ENCODE measurements at places on chromosomes 16 and 17. TPM values are rescaled to one million over a fixed set of nuclear protein-coding genes. Genes with fewer than 3 reads are reported as not detected.

DNA sequence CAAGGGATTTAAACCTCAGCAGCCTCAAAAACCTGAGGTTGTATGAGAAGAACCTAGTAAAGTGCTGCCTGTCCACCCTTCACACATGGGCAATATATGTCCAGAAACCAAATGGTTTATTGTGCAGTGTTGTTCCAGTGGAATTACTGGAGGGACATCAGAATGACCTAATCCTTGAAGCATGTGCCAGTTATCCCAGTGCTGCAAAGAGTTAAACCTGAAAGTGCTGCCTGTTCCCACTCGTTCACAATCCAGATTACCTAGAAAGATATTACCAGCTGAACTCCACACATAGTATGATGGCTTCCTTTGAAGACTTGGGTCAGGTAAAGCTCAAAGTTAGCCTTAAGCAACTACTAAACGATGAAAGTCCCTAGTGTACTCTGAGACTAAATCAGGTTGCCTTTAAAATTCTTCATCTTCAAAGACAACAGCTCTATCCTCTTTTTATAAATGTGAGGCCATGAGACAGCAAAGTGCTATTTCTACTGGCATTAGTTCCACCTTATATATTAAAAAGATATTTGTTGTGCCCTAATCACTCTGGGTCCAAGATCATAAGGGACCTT lies 133.1 kb downstream of the SNX11 start:
- DNase-seq: no peak
- no peaks in the 10 kb centered on the region for H3K36me3 ChIP-seq
- H3K4me1 ChIP-seq: no peaks in the 10 kb centered on the region
- no peaks in the 10 kb centered on the region for H3K27me3 ChIP-seq

DNA sequence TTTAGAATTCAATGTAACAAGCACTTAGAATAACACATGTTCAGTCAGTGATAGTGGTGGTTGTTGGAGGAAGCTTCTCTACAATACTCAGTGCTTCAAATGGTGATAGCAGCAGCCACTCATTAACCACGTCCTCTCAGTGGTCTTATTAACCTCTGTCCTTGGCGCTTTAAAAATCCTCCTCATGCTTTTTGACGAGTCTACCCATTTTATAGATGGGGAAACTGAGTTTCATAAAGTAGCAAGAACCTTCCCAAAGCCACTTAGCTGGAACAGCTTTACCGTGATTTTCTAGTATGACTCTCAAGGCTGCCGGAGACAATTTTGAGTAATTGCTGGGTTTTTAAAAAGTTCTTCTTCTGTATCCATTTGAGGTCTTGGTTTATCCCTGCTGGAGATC lies 47.4 kb downstream of the PLCG2 start:
- no peak overlapping the region for H3K4me3 ChIP-seq
- no peaks in the 10 kb centered on the region for H3K36me3 ChIP-seq
- no peak overlapping the region for H3K27ac ChIP-seq
- no peak for DNase-seq
- no peaks in the 10 kb centered on the region for H3K4me1 ChIP-seq
- no peaks in the 10 kb centered on the region for H3K27me3 ChIP-seq

DNA sequence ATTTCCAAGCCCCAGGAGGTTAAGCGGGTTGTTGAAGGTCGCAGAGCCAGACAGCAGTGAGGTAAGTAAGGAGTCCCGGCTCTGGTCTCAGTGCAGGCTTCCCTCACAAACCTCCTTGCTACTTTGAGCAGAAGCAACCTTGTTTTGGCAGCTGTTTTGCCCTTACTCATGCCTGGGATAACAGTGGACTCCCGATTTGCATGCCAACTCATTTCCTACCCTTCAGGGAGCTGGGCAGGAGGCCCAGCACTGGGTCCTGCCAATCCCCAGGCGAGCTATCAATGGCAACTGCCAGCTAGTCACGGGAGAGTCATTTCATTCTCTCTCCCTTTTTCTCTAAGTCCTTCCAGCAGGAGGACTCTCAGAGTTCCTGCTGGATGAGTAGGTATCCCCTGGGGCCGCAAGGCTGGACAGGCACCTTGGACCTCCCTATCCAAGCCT lies 72.0 kb upstream of the KSR1 start:
- H3K27ac ChIP-seq: peak overlapping the region; percentile 53
- DNase-seq: peak; percentile 82
- H3K4me3 ChIP-seq: no peak overlapping the region
- H3K36me3 ChIP-seq: no peaks in the 10 kb centered on the region

DNA sequence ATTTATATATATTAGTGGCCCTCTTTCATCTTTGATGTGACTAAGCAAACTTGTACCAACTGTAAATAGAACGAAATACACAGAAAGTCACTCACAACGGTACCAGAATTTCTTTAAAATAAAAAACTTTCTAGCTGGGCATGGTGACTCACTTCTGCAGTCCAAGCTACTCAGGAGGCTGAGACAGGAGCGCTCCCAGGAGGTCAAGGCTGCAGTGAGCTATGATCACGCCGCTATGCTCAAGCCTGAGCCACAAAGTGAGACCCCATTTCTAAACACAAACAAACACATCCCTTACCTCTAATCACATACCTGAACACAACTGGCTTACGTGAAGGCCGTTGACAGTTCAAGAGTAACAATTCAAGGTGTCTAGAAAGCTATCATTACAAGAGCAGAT lies 29.7 kb downstream of the STAT5B start:
- no peaks in the 10 kb centered on the region for H3K27me3 ChIP-seq
- peaks cover 64% of the 10 kb centered on the region for H3K4me1 ChIP-seq
- H3K4me3 ChIP-seq: no peak overlapping the region
- DNase-seq: no peak
- H3K27ac ChIP-seq: peak overlapping the region; percentile 97

- H3K4me3 ChIP-seq: no peak overlapping the region
- peaks cover 8% of the 10 kb centered on the region for H3K4me1 ChIP-seq
- no peaks in the 10 kb centered on the region for H3K27me3 ChIP-seq
- no peak overlapping the region for H3K27ac ChIP-seq
- no peaks in the 10 kb centered on the region for H3K36me3 ChIP-seq
Measured at GRCh38 chr17:48003417-48004151, 32.7 kb downstream of the CDK5RAP3 start.

DNA sequence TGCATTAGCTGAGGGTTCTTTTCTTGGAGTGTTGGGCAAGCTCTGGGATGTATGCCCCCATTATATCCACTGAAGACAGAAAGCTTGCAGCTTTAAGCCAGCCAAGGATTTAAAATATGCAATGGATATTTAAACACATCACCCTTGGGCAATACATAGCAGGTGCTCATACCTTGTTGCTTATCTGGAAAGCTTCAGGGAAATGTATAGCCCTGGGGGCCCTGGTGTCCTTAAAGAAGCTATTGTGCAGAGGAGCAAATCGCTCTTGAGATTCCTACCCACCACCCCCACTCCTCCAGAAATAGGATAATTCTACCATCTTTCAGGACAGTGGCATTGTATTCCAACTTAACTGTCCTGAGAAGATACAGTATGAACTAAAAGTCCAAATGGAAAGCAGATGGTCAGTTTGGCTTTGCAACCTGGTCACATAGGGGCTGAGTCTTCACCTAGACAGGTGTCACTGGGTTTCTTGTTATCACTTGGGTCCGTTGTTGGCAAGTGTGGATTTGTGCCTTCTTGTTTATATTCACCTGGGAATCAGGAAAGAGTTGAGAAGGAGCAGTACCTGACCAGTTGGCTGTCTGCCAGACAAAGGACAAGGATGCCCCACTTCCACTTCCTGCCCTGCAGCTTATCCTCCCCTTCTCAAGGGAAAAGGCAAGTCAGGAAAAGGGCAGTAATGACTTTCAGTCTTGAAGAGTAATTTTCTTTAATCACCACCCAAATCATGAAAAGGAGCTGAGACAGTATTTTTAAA lies 3.4 kb downstream of the ANKRD40CL start:
- no peaks in the 10 kb centered on the region for H3K36me3 ChIP-seq
- no peak for DNase-seq
- no peak overlapping the region for H3K27ac ChIP-seq

DNA sequence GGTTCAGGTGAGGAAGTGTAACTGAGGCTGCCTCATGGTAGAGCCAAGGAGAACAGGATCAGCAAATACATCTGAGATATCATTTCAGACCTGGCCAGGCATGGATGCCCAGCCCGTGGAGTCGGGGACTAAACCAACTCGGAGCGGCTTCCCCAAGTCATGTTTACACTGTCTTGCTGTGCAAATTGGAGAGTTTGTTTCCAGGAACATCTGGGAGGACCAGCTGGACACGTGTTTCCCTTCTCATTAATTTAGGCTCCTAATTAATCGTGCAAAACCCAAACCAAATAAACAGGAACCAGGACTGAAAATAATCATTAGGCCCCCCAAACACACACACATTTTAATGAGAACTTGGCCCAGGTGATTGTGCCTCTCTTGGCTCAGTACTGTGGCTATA lies 70.9 kb upstream of the SALL1 start:
- no peak overlapping the region for H3K4me3 ChIP-seq
- no peaks in the 10 kb centered on the region for H3K36me3 ChIP-seq
- DNase-seq: no peak
- no peaks in the 10 kb centered on the region for H3K4me1 ChIP-seq
- no peaks in the 10 kb centered on the region for H3K27me3 ChIP-seq

GRCh38 chr16:27351989-27352388 lies 38.2 kb downstream of the IL4R start:
- no peak overlapping the region for H3K27ac ChIP-seq
- no peaks in the 10 kb centered on the region for H3K36me3 ChIP-seq
- no peak for DNase-seq

DNA sequence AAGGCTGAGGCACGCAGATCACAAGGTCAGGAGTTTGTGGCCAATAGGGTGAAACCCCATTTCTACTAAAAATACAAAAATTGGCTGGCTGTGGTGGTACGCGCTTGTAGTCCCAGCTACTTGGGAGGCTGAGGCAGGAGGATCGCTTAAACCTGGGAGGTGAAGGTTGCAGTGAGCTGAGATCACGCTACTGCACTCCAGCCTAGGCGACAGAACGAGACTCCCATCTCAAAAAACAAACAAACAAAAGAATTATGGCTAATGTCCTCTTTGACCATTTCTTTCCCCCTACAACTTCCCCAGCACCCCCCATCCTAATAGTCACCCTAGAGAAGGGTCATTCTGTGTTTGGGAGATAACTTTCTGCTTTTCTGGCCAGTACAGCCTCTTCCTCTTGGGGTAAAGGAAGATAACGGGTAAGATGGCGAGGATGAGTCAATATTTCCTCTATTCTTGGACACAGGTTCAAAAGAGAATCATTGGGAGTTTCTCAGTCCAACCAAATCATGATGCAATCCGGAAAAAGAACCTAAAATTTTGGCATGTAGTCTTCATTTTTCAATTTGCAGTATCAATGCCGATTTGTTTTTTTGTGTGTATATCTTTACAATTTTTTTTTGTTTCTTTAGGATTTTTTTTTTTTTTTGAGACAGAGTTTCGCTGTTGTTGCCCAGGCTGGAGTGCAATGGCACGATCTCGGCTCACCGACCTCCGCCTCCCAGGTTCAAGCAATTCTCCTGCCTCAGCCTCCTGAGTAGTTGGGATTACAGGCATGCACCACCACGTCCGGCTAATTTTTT lies 107.6 kb upstream of the MED13 start:
- no peaks in the 10 kb centered on the region for H3K36me3 ChIP-seq
- H3K4me1 ChIP-seq: no peaks in the 10 kb centered on the region
- H3K27me3 ChIP-seq: no peaks in the 10 kb centered on the region
- H3K4me3 ChIP-seq: no peak overlapping the region

- H3K36me3 ChIP-seq: no peaks in the 10 kb centered on the region
- H3K27me3 ChIP-seq: no peaks in the 10 kb centered on the region
- H3K4me1 ChIP-seq: no peaks in the 10 kb centered on the region
- no peak overlapping the region for H3K4me3 ChIP-seq
- DNase-seq: no peak
Measured at GRCh38 chr17:27846042-27846655, 45.8 kb upstream of the NOS2 start.

DNA sequence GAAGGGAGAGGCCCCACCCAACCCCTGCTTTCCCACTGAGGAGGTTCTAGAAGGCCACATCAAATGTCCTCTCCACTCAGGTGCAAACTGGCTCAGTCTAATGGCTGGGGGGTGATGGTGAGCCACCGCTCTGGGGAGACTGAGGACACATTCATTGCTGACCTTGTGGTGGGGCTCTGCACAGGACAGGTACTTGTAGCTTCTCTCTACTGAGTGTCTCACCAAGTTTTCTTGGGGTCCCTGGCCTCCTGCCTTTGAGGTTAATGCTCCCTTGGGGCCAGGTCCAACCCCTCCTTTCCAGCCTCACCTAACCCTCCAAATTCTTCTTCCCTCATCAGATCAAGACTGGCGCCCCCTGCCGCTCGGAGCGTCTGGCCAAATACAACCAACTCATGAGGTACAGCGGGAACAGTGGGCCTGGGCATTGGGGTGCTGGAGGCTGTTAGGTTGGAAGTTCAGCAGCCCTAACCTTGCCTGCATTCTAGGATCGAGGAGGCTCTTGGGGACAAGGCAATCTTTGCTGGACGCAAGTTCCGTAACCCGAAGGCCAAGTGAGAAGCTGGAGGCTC lies 5.7 kb downstream of the ENO3 start:
- peaks cover 36% of the 10 kb centered on the region for H3K4me1 ChIP-seq
- H3K27me3 ChIP-seq: no peaks in the 10 kb centered on the region
- H3K27ac ChIP-seq: peak overlapping the region; percentile 54
- peak; percentile 52 for DNase-seq

GRCh38 chr17:71084219-71084618 lies 914.9 kb downstream of the KCNJ2 start:
- no peaks in the 10 kb centered on the region for H3K27me3 ChIP-seq
- H3K36me3 ChIP-seq: no peaks in the 10 kb centered on the region
- DNase-seq: no peak
- H3K4me3 ChIP-seq: no peak overlapping the region

DNA sequence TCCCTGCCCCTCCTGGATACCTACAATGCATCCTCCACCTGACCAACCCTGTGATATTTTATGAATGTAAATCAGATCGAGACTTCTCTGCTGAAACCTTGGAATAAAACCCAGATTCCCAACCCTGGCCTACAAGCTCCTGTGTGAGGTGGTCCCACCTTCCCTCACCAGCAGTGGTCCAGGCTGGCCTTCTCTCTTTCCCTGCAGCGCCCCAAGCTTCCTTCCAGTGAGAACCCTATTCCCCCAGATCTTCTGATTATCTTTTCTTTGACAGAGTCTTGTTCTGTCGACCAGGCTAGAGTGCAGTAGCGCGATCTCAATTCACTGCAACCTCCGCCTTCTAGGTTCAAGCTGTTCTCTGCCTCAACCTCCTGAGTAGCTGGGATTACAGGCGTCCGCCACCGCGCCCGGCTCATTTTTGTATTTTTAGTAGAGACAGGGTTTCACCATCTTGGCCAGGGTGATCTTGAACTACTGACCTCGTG lies 2.5 kb upstream of the HELZ start:
- H3K36me3 ChIP-seq: no peaks in the 10 kb centered on the region
- no peak for DNase-seq
- no peak overlapping the region for H3K4me3 ChIP-seq
- H3K27me3 ChIP-seq: no peaks in the 10 kb centered on the region
- H3K4me1 ChIP-seq: peaks cover 18% of the 10 kb centered on the region
- H3K27ac ChIP-seq: no peak overlapping the region

PLCG2 gene
- total RNA-seq: 2.5 TPM

NPB gene
- 0.54 TPM for total RNA-seq

FASN gene
- total RNA-seq: 22.7 TPM

PLK1 gene
- total RNA-seq: 0.98 TPM

SLC35G6 gene
- not detected for total RNA-seq

Data from psoas muscle (tissue), 8 donors.